Stimulated activated CD8-positive, alpha-beta memory T cell treated with anti-CD3 and anti-CD28 coated beads, Interleukin-4, amount 100 ng/mL, for 4 hours (primary cell): ENCODE measurements at places on chromosomes 12 and 14.

GRCh38 chr14:66495218-66496098 lies 9.3 kb downstream of the CCDC196 start:
- DNase-seq = no peak

DNA sequence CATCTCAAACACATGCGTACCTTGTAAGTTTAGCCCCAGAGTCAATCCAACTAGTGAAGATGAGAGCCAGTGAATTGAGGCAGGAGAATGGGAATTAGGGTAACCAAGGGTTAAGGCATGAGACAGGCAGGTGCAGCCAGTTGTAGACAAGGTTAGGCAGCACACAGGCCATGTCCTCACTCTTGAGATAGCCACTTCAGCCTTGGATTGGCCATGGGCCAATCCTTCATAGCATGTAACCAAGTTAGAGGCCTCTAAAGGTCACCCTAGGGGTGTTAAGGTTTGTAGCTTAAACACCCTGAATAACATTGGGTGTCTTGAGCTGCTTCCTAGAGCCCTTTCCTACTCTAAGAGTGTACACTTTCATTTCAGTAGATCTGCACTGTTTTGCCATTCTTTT lies 208.2 kb upstream of the RBM19 start:
- no peak for DNase-seq

- no peak for DNase-seq
These were observed 234.4 kb upstream of the CRY1 start for GRCh38 chr12:107327651-107328182.

DNA sequence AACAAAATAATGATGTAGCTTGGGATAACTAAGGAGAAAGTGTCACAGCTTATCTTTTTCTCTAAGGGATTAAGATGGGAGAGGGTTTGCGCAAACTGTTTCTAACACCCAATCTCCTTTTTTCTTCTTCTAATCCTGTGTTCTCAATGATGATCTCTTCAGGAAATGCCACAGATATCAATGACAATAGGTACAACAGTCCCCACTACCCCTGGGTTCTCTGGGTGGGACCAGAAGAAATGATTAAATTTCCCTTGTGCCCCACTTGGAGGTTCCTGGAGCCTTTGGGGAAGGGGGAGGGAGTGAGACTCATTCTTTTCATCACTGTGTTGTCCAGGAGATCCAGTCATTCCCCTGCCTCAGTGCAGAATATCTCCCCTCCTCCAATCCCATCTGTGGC lies 8.6 kb upstream of the PIP4K2C start:
- DNase-seq = no peak

DNA sequence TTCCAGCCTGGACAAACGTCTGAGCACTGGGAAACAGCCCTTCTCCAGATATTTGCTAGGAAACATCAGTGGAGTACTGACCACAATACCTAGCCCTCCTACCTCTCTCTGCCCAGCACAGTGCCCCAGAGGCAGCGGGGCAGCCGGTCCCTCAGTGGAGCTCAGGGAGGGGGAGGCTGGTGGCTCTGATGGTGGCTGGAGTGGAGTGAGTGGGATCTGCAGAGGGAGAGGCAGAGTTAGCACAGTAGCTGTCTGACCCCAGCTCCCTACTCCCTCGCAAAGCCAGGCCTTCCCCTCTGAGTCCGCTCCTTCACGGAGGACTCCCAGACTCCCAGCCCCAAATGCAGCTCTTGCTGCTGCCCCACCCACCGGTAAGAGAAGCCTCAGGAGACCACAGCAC lies 30.0 kb downstream of the NCKAP5L start:
- no peak for DNase-seq

GRCh38 chr14:64400829-64401459 lies 12.8 kb downstream of the MTHFD1 start:
- DNase-seq = no peak

GRCh38 chr14:95431199-95432143 lies 85.0 kb downstream of the SYNE3 start:
- no peak for DNase-seq

- peak; percentile 29 for DNase-seq
These were observed 818 bp upstream of the SUOX start for GRCh38 chr12:55996201-55996714.

- DNase-seq = no peak
These were observed 441.2 kb downstream of the BTG1 start for GRCh38 chr12:91704446-91704845.

- no peak for DNase-seq
These were observed 243.7 kb downstream of the C12orf75 start for GRCh38 chr12:105574056-105574715.

DNA sequence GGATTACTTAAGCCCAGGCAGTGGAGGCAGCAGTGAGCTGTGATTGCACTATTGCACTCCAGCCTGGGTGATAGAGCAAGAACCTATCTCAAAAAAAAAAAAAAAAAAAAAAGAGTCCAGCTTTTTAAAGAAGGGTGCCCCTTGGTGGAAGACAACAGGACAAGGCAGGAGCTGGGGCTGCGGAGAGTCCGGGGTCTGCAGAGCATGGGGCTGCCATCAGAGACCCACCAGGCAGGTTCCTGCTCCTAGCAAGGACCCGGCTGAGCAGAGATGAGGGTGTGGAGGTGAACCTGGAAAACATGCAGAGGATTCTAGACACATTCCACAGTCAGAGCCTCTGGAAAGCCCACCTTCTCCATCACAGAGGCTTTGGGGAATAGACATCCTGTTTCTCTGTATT lies 21.0 kb upstream of the CIPC start:
- DNase-seq = no peak

DNA sequence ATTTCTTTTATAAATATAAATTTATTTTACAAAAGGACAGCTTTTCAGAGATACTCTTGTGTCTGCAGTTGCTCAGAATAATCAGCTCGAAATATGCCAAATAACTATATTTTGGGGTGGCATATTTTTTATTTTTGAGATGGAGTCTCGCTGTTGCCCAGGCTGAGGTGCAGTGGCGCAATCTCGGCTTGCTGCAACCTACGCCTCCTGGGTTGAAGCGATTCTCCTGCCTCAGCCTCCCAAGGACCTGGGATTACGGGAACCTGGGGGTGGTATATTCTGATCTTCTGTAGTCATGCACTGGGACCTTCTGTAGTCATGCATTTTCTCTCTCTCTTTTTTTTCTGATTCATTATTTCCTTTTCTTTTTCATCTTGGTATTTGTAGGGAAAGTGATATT lies 135.0 kb upstream of the AMIGO2 start:
- no peak for DNase-seq

GRCh38 chr14:90811641-90812040 lies 4.6 kb downstream of the TTC7B start:
- no peak for DNase-seq

GRCh38 chr12:108495054-108495453 lies 20.0 kb upstream of the FICD start:
- DNase-seq = no peak
